Ascending aorta (tissue), 2 donors: ENCODE measurements at places on chromosomes 6 and 20. TPM values are rescaled to one million over a fixed set of nuclear protein-coding genes. Genes with fewer than 3 reads are reported as not detected.

The PRL gene
- not detected for total RNA-seq

The DDX43 gene
- total RNA-seq: not detected

DNA sequence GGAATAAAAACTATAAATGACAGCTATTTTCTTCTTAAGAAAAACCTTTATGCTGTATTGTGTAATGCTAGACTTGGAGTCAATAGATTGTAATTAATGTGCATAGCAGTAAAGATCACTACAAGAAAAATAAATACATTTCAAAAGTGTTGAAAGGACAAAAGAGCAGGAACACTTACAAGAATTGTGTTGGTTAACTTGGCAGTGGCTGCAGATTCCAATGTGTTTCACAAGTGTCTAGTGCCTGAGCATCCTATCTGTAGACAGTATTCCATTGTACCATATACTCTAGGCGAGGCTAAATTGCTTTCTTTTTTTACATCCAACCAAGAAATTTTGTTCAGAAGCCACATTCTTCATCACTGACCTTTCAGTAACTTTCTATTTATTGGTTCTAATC lies 924.1 kb downstream of the EPHA7 start:
- no peaks in the 10 kb centered on the region for H3K36me3 ChIP-seq
- H3K4me3 ChIP-seq: no peak overlapping the region
- no peak for DNase-seq
- H3K27ac ChIP-seq: no peak overlapping the region

DNA sequence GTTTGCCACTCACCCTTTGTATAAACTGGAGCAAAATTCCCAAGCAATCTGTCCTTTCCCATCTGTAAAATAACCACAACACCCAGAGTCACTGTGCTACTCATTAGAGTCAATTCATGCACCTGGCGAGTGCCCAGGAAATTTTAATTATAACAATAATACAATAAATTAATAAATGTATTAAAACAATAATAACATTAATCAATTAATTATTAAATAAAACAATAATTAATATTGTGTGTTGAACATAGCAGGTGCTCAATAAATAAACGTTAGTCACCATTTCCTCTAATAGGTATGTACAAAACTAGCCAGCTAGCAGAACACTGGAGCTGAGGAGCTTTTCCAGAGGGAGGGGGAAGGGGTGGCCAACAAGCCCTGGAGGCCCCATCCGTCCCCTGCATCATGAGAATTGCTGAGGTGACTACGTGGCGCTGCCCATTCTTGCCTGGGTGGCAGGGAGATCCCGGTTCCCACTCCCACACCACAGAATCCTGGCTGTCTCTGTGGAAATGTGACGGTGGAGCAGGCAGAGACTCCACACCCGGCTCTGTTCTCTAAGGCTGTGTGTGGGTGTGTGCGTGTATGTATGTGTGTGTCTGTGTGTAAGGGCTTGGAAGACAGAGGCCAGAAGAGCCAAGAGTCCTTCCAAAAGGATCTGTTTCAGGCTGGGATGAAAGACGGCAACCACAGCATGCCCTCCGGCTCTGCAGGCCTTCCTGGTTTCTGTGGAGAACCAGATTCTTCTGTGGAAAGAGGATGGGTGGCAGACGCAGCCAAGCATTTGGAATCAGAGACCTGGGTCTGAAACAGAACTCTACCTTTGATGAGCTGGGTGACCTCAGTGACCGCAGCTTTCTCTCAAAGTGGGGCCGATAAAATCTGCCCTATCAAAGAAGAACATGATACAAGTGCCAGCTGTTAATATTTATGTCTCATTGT lies 18.8 kb upstream of the EZR start:
- no peak overlapping the region for H3K27ac ChIP-seq
- DNase-seq: no peak
- no peaks in the 10 kb centered on the region for H3K36me3 ChIP-seq
- H3K4me3 ChIP-seq: no peak overlapping the region
- H3K27me3 ChIP-seq: no peaks in the 10 kb centered on the region

GRCh38 chr6:43774776-43775534 lies 4.9 kb downstream of the VEGFA start:
- H3K36me3 ChIP-seq: peaks cover 24% of the 10 kb centered on the region
- peaks cover 23% of the 10 kb centered on the region for H3K4me1 ChIP-seq
- peak overlapping the region; percentile 42 for H3K27ac ChIP-seq

DNA sequence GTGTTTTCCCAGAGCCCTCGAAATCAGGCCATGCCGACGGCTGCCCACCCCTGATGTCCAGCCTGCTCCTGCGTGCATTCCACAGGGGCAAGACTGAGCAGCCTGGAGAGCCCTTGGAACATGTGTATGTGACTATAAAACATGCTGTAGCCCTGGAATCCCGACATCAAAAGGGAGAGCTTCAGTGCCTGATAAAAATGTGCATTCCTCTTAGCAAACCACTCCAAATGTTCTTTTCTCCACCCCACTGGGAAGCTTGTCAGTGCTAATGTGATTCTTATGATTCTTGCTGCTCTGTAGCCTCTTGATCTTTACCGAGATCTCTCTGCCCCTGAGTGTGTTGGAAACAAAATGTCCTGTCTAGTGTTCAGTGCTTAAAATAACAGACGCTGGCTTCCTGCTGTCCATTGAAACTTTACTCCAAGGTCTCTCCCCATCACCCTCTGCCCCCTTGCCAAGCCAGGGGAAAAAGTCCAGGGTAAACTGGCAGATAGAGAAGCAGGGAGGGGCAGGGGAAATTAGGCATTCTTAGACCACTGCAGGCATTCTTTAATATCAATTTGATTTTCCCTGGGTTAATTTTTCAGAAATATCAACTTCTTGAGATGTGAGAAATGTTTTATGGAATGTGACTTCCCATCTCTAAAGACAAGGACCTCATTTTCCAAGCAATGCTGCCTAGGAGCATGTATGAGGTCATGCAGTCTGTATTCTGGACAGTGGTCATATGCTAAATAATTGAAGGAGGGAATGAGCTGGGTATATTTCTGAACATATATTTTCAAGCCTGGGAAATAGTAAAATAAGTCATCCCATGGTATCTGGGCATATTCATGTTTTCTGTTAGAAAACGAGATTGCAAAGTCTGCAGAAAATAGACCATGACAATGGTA lies 73.8 kb upstream of the ISM1 start:
- no peak overlapping the region for H3K4me3 ChIP-seq
- no peak overlapping the region for H3K27ac ChIP-seq
- no peaks in the 10 kb centered on the region for H3K36me3 ChIP-seq
- H3K4me1 ChIP-seq: no peaks in the 10 kb centered on the region
- no peak for DNase-seq
- H3K27me3 ChIP-seq: no peaks in the 10 kb centered on the region

DNA sequence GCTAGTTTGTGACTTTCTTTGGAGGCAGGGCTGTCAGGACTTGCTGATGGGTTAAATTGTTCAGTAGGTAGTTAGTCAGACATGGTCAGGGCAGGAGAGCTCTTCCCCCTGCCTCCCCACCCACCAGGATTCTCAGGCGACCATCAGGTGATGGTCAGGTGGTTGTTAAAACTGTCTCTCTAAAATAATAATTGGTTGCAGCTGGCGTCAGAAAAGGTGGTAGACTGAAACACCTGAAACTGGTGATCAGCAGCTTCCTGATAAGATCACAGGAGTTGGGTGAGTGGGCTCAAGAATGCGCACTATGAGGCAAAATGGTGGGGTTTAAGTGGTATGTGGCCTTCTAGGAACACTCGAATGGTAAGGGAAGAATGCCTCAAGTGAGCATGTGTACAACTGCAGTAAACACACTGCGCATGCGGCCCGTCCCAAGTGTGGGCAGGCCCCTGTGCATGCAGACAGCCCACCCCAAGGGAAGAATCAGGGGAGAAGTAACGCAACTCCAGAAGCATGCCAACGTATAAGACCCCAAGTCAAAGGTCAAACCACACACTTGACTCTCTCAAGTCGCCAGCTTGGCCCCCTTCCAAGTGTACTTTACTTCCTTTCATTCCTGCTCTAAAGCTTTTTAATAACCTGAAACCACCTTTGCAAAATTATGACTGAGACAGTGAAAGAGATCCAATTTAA lies 7.9 kb upstream of the BLCAP start:
- H3K27me3 ChIP-seq: no peaks in the 10 kb centered on the region
- no peak overlapping the region for H3K4me3 ChIP-seq
- H3K4me1 ChIP-seq: no peaks in the 10 kb centered on the region
- H3K27ac ChIP-seq: no peak overlapping the region
- no peak for DNase-seq
- no peaks in the 10 kb centered on the region for H3K36me3 ChIP-seq

GRCh38 chr6:3377536-3378397 lies 79.1 kb downstream of the SLC22A23 start:
- DNase-seq: no peak
- H3K4me3 ChIP-seq: no peak overlapping the region
- H3K27me3 ChIP-seq: no peaks in the 10 kb centered on the region

The POU5F1 gene
- not detected for total RNA-seq

DNA sequence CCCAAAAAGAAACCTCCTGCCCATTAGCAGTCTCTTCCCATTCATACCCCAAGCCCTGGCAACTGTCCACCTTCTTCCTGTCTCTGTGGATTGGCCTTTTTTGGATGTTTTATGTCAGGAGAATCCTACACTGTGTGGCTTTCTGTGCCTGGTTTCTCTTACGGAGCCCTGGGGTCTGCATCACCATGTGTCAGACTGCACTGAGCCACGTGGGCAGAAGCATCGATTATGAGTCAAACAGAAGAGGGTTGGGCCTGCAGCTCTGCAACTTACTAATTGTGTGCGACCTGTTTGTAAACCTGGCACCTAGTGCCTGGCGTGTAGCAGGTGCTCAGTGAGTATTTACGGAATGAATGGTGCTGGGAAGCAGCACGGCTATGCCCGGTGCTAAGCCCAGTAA lies 62.6 kb downstream of the IGF2R start:
- no peak overlapping the region for H3K4me3 ChIP-seq
- DNase-seq: no peak
- H3K27me3 ChIP-seq: no peaks in the 10 kb centered on the region
- no peaks in the 10 kb centered on the region for H3K4me1 ChIP-seq
- no peak overlapping the region for H3K27ac ChIP-seq

The HTR1B gene
- total RNA-seq: 12.0 TPM

- H3K4me3 ChIP-seq: no peak overlapping the region
- H3K27me3 ChIP-seq: no peaks in the 10 kb centered on the region
- H3K4me1 ChIP-seq: no peaks in the 10 kb centered on the region
- no peak for DNase-seq
- peaks cover 5% of the 10 kb centered on the region for H3K36me3 ChIP-seq
These were observed 55.5 kb downstream of the ATP9A start for GRCh38 chr20:51712501-51713212.

DNA sequence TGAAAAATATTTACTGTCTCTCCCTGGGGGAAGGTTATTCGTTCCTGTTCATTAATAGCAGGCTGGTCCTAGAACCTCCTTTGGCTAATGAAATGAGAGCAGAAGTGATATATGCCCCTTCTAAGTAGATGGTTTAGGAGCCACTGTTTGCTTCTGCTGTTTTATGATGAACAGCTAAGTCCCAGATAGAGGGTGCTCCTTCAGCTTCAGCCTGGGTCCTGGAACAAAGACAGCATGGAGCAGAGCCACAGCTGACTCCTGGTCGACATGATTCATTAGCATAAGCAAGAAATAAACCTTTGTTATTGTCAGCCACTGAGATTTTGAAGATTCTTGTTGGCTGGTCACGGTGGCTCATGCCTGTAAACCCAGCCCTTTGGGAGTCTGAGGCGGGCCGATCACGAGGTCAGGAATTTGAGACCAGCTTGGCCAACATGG lies 47.8 kb upstream of the ARMC2 start:
- H3K27ac ChIP-seq: no peak overlapping the region
- no peaks in the 10 kb centered on the region for H3K4me1 ChIP-seq
- H3K27me3 ChIP-seq: no peaks in the 10 kb centered on the region
- no peak for DNase-seq
- H3K4me3 ChIP-seq: no peak overlapping the region

The SPTLC3 gene
- total RNA-seq: 4.6 TPM

DNA sequence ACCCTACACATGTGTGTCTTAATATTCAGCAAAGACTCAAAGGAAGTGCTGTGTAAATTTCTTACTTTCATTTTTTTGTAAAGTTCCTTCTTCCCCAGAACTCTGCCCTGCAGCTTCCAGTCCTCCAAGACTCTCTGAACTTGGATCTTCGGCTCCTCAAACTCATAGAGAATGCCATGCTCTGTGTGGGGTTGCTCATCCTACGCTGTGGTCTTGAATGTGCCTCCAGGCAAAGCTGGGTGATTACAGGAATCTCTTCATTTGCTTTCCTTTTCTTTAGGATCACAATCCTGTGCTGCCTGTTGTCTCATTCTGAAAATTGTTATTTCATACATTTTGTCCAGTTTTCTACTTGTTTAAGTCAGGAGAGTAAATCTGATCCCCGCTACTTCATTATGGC lies 14.5 kb upstream of the CDC5L start:
- DNase-seq: no peak
- no peak overlapping the region for H3K27ac ChIP-seq
- H3K27me3 ChIP-seq: no peaks in the 10 kb centered on the region
- no peak overlapping the region for H3K4me3 ChIP-seq

DNA sequence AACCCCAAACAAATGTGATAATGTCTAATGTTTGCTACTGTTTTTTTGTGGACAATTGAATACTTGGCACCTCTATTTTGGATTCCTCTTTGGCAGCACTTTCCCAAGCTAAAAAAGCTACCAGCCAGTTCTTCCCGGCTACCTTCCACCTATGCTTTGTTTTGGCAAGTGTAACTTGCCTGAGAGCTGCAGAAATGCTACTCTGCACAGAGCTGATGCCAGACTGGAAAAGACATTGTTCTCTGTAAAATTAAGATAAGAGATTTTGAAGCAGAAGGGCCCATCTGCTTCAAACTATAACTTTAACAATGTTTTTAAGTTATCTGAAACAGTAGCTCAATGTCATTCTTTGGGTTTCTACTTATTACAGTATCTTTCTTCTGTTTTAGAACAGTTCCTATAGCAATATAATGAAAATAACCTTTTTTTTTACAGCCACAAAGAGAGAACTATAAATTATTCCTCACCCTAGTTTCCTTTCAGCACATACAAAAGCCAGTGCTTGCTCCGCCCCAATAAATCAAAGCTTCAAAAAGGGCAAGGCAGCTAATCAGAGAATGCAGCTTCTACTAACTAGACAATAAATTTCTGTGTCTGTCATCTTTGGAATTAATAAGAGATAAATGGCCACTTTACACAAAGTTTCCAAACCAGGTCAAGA lies 183.1 kb downstream of the UBE3D start:
- no peak overlapping the region for H3K27ac ChIP-seq
- H3K36me3 ChIP-seq: no peaks in the 10 kb centered on the region
- no peak overlapping the region for H3K4me3 ChIP-seq
- H3K27me3 ChIP-seq: no peaks in the 10 kb centered on the region
- H3K4me1 ChIP-seq: no peaks in the 10 kb centered on the region

DNA sequence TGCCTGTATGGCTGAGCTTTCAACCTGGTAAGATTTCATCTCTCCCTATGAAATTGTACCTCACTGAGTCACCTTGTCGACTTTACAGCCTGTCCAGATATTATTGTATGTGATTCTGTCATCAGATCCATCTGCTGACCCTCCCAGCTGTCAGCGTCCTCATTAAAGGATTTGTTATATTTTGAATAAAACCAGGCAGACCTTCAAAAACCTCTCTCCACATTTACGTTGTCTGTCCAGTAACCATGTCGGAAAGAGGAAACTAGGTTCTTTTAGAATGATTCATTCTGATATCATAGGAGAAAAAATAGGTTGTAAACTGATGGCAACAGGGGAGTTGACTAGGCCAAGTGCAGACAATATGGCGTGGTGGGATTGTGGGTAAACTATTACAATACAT lies 38.5 kb downstream of the TSPYL4 start:
- H3K4me1 ChIP-seq: no peaks in the 10 kb centered on the region
- DNase-seq: no peak
- no peaks in the 10 kb centered on the region for H3K27me3 ChIP-seq
- no peak overlapping the region for H3K4me3 ChIP-seq
- H3K27ac ChIP-seq: no peak overlapping the region
- H3K36me3 ChIP-seq: no peaks in the 10 kb centered on the region

The BPI gene
- total RNA-seq: not detected

The SERPINB1 gene
- 14.0 TPM for total RNA-seq
